ENCODE measurements at places on chromosomes 5 and 9.

DNA sequence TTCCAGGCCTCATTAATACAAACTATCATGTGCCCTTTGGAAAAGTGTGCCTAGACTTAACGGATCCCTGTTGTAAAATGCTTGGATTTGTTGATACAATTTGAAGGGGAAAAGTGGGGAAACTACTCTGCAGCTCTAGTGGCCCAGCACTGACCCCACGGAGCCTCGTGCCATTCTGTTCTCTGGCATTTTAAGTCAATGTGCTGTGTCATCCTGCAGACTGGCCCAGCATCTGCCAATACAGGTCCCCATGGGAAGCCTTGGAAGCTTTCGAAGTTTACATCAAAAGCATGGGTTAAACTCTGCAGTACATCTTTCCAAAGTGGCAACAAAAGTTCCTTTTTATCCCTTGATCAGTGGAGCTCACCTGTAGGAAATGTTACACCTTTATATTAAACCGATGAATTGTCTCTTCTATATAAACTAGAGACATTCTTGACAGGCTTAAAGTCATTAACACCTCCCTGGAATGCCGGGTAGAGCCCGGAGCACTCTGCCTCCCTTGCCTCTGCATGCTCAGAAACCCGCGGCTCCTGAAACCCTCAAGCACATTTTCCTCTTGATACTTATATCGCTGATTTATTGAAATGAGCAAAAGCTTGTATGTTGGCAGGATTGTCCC is 596.0 kb upstream of the ADAMTS16 start:
- no peak for DNase-seq

DNA sequence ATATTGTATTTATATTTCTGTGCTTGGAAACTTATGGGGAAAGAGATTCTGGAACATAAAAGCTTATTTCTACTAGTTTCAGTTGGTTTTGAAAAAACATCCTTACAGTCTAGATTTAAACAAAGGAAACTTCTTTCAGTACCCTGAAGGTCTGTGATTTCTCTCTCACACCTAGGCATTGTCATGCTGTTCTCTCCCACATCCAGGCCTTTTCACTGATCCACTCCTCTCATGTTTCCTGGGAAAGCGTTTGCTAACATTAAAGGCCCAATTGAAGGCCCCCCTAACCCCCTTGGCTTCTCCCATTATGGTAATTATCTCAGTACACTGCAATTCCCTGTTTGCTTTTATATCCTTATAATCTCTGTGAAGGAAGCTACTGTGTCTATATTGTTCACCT is 856 bp upstream of the PCDHGA3 start:
- DNase-seq, result no peak

GRCh38 chr9:106799152-106799551 is 63.8 kb upstream of the ZNF462 start:
- DNase-seq, result peak; percentile 84

DNA sequence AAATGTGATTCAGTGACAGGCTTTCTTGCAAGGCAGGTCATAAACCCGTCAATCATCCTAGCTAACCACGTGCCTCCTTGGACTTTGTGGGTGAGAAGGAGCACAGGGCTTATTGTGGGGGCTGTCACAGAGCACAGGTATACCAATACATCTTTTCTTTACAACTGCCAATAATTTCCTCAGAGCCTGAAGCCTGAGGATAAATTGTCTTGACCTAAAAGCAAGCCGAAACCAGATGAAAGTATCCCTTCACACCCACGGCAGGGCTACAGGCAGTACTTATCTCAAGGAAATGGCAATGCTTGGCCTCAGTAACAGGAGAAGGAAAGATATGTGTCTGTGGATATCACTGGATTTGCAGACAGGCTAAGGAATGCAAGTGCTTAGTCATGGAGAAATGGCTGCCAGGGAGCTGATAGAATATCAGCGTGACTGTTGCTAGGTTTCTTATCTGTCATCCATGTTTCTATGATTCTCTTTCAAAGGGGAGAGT is 90.3 kb upstream of the ZNF366 start:
- DNase-seq, result peak; percentile 80

DNA sequence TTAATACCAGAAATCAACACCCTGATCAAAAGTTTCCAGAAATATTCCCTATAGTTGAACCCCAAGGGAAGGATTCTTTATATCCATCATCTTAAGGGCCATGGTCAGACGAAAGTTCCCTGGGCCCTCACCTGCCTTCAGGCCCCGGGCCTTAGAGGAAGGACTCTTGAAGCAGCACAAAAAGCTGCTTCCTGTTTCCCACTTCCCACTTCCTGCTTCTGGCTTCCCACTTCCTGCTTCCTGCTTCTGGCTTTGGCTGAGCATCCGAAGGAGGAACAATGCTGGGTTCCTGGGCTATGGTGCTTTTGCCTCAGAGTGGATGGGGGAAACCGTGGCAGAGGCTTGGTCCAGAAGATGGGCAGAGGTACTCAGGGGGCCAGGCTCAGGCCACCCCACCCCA is 25.8 kb upstream of the DAP start:
- DNase-seq, result no peak

- DNase-seq, result peak; percentile 54
Observed at GRCh38 chr9:35882263-35882848, 12.2 kb upstream of the OR13J1 start.

Measured in fibroblast of lung (primary cell).